ENCODE measurements at places on chromosomes 5 and 9. TPM values are rescaled to one million over a fixed set of nuclear protein-coding genes. Genes with fewer than 3 reads are reported as not detected.

- no peak for DNase-seq
These were observed 59.3 kb downstream of the AHRR start for GRCh38 chr5:380701-381309.

- DNase-seq: no peak
These were observed 4.3 kb downstream of the GFM2 start for GRCh38 chr5:74762599-74762998.

DNA sequence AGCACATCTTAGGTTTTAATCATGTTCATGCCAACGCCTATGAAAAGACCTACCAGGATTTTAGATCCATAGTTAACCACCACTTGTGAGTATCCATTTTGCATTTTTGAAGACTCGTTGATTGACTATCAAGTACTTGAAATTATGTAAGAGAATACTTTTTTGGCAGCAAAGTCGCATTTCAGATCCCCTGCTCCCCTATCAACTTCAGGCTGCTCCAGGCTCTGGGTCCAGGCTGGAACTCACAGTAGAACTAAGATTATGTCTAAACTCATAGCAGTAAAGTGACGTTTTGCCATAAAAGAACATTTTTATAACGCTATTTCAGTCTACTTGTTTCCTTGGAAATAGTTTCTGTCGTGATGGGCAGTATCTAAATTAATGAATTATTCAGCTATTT is 267.7 kb downstream of the FANCC start:
- no peak for DNase-seq

DNA sequence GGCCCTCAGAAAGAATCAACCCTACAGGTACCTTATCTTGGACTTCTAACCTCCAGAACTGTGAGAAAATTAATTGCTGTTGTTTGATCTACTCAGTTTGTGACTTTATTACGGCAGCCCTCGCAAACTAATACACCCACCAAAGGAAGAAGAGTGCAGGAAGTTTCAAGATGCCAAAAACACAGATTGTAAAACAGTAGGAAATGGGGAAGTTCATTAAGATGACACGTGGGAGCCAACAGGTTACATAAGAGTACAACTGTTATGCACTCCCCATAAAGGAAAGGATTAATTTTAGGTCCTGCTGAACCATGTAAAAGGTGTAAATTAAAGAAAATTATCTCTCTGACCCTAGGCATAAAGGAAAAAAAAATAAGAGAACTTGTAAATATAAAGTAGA is 294.3 kb downstream of the EPB41L4A start:
- no peak for DNase-seq

GRCh38 chr5:143244000-143244736 is 159.3 kb downstream of the NR3C1 start:
- DNase-seq: no peak

GRCh38 chr5:40260361-40260760 is 419.4 kb upstream of the PTGER4 start:
- no peak for DNase-seq

DNA sequence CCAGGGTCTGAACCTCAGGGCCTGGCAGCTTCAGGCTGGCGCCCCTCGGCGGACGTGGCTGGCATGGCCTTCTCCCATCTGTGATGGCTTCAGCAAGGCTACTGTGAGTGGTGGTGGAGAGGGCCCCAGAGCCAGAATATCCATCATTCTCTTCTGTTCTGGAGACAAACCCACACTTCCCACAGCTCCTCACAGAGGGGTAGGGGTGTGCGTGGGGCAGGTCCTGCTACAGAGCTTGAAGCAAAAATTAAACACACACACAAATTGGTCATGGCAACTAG is 9.6 kb downstream of the GPX3 start:
- no peak for DNase-seq

DNA sequence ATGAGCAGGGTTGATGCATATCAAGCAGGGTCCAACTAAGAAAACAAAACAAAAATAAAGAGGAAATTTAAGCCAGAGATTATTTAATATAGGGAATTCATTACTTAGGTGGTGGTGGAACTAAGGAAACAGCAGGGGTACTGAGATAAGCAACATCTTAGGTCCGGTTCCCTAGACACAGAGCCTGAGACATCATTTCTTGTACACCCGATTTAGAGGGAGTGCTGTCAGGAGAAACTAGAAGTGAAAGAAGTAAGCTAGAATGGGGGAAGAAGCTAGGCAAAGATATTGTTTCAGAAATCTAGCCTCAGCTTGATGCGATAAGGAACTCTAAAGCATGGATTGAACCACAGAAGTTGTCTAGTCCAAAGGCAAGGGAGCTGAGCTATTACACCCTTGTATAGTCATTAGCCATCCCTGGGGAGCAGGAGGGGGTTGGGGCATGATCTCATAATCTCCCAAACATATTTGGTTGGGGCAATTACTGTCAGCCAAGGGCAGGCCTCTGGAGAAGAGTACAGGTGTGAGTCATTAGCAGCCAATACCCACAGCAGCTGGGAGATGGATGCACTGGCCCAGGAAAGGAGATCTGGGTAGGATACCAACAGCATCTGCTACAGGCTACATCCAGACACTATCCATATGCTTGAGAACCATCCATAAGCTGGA is 194.5 kb downstream of the ARL15 start:
- DNase-seq: no peak

- no peak for DNase-seq
These were observed 1.5 kb downstream of the C5 start for GRCh38 chr9:121048618-121049017.

DNA sequence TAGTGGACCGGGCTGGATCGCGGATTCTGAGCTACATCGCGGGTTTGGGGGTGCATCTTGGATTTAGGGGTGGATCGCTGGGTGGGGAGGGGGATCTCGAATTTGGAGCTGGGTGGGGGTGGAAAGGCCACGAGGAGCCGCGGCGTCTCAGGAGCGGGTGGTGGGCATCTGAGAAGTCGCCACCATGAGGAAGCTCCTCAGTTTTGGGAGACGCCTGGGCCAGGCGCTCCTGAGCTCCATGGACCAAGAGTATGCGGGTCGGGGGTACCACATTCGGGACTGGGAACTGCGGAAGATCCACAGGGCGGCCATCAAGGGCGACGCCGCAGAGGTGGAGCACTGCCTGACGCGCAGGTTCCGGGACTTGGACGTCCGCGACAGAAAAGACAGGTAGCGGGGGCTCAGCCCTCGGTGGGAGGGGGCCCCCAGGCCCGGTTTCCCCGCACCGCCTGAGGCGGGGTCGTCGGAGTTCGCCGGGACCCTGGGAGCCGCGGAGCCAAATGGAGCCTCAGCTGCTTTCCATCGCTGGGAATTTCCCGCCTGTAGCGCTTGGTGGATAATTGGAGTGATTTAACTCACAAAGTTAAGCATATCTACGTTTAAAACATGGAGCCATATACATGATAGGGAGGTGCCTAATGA is 376 bp downstream of the ANKRD18B start:
- peak; percentile 2 for DNase-seq

DNA sequence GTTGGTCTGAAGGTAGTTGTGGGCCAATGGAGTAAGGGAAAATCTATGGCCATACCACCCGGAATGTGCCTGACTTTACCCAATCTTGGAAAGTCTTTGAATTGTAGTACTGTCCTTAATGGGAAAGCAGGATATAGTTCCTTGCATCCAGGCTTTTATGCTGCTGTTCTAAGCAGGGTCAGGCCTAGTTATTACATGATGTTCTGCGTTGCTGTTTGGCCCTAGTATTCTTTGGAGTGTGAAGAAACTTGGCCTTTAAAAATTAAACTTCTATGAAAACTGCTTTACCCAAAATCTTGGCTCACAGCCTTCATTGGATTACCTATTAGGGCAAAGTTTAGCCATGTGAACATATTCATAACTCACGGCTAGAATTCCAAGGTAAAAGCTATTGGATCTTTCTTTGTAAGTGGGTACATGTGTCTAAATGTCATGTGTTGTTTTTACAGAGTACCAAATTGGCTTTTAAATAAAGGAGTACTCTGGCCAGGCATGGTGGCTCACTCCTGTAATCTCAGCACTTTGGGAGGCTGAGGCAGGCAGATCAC is 211.1 kb downstream of the DTWD2 start:
- no peak for DNase-seq

DNA sequence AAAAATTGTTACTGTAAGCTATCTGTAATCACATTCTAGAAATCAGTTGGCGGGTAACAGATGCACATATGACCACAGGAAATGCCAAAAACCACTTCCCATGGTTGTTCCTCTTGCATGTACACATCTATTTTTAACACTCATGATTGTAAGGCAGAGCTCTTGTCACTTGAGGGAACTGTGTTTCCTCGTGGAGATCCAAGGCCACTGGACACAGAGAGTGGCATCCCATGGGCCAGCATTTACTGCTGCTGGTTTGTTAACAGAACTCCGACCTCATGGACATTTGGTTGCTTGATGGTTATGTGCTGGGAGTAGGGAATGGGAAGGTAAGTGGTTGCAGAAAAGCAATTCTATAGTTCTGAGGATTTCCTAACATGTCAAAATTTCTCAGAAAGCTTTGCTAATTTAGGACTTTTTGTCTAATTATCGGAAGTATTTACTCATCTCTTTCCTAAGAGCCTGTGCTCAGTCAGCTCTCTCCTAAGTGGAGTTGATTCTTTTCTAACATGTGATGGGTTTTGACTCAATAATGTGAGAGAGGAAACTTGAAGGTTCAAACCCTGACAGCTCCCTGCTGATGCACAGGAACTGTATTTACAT is 202.0 kb upstream of the NR3C1 start:
- peak; percentile 43 for DNase-seq

DNA sequence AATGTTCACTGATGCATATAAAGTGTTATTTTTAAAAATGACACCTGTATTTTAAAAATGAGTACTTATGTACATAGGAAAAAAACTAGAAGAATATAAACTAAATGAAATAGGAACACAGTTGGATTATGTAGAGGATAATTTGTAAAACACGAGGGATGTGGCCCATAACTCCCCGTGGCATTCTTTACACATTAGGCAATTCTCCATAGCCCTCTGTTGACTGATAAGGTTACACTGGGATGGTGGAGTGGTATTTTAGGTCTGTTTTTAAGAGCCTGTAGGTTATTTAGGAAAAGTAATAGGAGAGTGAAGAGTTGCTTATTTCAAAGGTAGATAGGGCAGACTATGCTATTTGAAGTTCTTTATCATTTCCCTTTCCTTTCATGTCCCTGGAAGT is 1.8 kb downstream of the CAVIN4 start:
- no peak for DNase-seq

GRCh38 chr9:116193636-116194035 is 40.0 kb downstream of the PAPPA start:
- DNase-seq: no peak

GRCh38 chr5:133714161-133714915 is 102.0 kb upstream of the FSTL4 start:
- no peak for DNase-seq

- DNase-seq: no peak
These were observed 187.4 kb downstream of the AGTPBP1 start for GRCh38 chr9:85554349-85554748.

- no peak for DNase-seq
These were observed 207.3 kb downstream of the PTTG1 start for GRCh38 chr5:160629003-160629402.

- DNase-seq: no peak
These were observed 32.0 kb downstream of the MAN2A1 start for GRCh38 chr5:109721741-109722140.

- no peak for DNase-seq
These were observed 127.5 kb upstream of the CDKN2B start for GRCh38 chr9:22136461-22137096.

- DNase-seq: peak; percentile 5
These were observed 353.6 kb downstream of the SLIT3 start for GRCh38 chr5:168947212-168947868.

- DNase-seq: no peak
These were observed 376.9 kb downstream of the DTWD2 start for GRCh38 chr5:118611332-118611945.

- DNase-seq: no peak
These were observed 32.9 kb upstream of the KCNIP1 start for GRCh38 chr5:170470808-170471404.

DNA sequence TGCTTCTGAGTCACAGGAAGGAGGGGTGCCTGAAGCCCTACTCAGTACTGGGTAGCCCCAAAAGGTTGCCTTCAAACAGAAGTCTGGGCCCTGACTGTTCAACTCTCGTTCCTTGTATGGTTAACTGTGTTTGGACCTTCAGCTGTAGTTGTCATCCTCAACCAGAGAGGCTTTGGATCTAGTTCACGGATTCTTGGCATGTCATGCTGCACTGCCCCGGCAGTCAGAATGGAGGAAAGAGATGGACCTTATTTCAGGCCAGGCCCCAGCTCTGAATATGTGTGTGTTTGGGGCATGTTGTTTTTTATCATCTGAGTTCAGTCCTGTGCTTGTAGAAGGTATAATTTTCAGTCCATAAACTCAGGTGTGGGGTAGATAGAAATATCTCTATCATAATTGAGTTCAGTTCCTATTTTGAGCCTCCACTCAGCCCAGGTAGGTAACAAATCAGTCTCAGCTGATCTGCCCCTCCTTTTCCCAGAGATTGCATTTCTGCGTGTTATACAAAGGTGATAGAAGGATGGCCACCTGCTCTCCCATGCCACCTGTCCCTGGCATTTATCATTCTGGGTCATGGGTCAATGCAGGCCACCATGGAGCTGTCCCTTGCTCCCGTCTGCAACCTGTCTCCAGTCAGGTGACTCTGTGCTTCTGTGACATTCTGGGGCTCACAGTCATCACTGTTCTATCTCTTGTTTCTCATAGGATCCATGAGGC is 127.5 kb upstream of the CPEB4 start:
- no peak for DNase-seq

DNA sequence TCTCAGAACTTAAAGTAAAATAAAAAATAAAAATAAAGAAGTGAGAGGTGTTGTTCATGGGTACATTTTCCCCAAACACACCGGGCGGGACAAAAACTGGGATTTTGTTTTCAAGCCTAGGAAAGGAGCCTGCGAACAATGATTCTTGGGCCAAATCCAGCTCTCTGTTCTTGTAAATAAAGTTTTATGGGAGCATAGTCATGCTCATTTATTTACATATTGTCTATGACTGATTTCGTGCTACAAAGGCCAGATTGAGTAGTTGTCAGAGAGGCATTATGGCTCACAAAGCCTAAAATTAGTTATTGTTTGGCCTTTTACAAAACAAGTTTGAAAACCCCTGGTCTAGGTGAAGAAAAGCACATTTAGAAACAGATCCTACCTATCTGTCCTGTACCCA is 821.0 kb upstream of the GRAMD2B start:
- no peak for DNase-seq

DNA sequence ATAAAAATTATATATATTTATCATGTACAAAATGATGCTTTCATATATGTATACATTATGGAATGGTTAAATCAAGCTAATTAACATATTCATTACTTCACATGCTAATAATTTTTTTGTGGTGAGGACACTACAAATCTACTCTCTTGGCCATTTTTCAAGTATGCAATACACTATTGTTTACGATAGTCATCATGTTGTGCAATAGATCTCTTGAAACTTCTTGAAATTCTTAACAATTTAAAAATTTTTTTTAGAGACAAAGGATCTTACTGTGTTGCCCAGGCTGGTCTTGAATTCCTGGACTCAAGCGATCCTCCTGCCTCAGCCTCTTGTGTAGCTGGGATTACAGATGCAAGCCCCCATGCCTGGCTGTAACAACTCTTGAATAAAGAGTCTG is 45.2 kb upstream of the SHOC1 start:
- DNase-seq: no peak

SLIT3 gene
- polyA plus RNA-seq: not detected

IFNK gene
- not detected for polyA plus RNA-seq

GPR21 gene
- polyA plus RNA-seq: not detected

ICE1 gene
- polyA plus RNA-seq: 8.9 TPM

BAAT gene
- polyA plus RNA-seq: not detected

SLC35D2 gene
- polyA plus RNA-seq: 25.3 TPM

ANKRD31 gene
- polyA plus RNA-seq: not detected

CD14 gene
- polyA plus RNA-seq: 2.7 TPM

CKMT2 gene
- polyA plus RNA-seq: not detected

IL33 gene
- not detected for polyA plus RNA-seq
